ENCODE measurements at places on chromosomes 7 and 10.

GRCh38 chr10:71648254-71648932 lies 71.2 kb downstream of the C10orf105 start:
- DNase-seq: no peak

GRCh38 chr7:118183428-118183785 lies 557 bp upstream of the LSM8 start:
- DNase-seq: no peak

DNA sequence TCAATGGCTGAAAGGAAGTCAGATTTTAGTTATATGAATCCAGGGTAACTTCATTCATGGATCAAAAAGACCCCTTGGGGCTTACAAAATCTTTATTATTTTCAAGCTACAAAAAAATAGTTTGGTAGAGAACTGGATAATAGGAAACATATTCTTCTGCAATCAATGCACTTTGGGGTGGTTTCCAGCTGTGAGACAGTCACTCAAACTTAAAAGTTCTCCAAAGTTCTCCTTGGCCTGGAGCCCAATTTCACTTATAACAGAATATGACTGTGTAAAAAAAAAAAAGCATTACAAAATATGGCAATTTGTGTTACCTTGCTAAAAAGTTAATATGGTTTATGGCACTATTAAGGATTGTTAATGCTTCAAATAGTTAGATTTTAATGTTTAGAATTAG lies 255.5 kb downstream of the AGMO start:
- DNase-seq: no peak

DNA sequence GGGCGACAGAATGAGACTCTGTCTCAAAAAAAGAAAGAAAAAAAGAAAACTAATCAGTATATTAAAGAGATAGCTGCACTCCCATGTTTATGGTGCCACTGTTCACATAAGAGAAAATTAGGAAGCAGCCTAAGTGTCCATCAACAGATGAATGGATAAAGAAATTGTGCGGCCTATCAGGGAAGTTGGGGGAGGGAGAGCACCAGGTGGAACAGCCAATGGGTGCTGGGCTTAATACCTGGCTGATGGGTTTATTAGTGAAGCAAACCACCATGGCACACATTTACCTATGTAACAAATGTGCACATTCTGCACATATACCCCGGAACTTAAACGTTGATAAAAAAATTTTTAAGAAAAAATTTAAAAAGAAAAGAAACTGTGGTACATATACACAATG lies 9.0 kb upstream of the PRRT4 start:
- DNase-seq: no peak

- DNase-seq: no peak
These were observed 143.9 kb upstream of the SEMA3C start for GRCh38 chr7:81062755-81063154.

- no peak for DNase-seq
These were observed 162.5 kb downstream of the SNX10 start for GRCh38 chr7:26454180-26454579.

DNA sequence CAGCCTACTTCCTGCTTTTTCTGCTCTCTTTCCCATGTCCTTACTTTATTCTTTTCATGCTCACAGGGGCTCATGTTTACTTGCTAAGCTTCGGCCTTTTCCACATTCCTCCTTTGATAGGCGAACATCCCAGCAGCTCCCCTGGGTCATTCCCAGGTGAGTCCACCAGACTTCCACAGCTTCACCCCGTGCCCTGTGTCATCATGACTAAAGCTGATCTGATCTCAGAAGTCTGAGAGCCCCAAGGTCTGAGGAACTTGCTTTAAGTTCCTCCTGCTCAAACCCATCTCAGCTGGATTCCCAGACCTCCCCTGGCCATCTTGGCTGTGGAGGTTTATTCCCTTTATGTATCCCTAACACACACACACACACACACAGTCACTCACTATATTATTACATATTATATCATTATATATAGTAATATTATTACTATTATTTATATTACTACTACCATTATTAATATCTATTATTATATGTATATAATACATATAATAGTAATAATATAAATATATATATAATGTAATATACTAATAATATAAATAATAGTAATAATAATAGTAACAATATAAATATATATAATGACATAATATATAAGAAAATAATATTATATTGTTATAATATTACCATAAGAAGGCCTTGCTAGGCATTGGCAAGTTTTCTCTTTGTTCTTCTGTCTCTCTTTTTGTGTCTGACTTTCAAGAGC lies 295.9 kb downstream of the PTEN start:
- DNase-seq: no peak

GRCh38 chr10:43193496-43194080 lies 55.3 kb downstream of the CSGALNACT2 start:
- no peak for DNase-seq

- peak; percentile 4 for DNase-seq
These were observed 54.7 kb upstream of the MRLN start for GRCh38 chr10:59807629-59808620.

GRCh38 chr7:75888464-75889222 lies 9.8 kb downstream of the RHBDD2 start:
- DNase-seq: no peak

- peak; percentile 96 for DNase-seq
These were observed 196.8 kb downstream of the SKAP2 start for GRCh38 chr7:26667514-26668133.

GRCh38 chr7:40232242-40232893 lies 97.6 kb downstream of the SUGCT start:
- DNase-seq: peak; percentile 19

DNA sequence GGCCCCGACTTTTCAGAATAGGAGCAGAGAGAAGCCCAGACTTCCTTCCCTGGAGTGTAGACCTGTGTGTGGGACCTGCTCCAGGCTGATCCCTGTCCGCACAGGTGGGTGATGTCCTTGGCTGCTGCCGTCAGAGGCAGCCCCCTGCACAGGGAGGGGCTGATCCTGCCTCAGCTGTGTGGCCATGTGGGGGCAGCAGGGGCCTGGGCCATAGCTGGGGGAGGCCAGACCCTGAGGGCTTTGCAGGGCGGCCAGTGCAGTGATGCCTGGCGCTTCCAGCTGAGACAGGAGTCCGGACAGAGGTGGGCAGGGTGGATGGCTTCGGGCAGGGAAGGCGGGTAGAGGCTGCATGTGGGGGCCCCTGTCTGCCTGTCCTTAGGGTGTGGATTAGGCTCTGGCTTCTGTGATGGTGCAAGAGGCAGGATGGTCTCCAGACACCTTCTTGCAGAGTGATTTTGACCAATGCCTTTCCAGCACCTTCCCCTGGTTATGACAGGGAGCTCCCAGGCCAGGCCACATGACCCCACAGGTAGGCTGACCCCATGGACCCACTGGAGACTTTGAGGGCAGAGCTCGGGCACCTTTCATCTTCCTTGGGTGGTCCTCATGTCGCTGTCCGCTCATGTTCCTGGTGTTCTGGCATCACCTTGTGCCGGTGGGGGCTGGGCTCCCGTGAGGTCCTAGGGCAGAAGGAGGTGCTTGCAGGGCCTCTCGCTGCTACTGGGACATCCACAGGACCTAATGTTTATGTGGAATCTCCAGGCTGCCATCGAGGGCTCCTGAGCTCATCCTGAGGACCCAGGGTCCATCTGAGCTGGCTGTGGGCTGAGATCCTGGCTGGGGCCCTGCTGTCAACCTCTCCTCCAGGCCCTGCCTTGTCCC lies 141.5 kb downstream of the ADCY1 start:
- no peak for DNase-seq

All from NCI-H345 (cell line).